ENCODE measurements at places on chromosomes 1 and 21.

- no peak for DNase-seq
Observed at GRCh38 chr21:34100790-34101189, 27.4 kb downstream of the MRPS6 start.

DNA sequence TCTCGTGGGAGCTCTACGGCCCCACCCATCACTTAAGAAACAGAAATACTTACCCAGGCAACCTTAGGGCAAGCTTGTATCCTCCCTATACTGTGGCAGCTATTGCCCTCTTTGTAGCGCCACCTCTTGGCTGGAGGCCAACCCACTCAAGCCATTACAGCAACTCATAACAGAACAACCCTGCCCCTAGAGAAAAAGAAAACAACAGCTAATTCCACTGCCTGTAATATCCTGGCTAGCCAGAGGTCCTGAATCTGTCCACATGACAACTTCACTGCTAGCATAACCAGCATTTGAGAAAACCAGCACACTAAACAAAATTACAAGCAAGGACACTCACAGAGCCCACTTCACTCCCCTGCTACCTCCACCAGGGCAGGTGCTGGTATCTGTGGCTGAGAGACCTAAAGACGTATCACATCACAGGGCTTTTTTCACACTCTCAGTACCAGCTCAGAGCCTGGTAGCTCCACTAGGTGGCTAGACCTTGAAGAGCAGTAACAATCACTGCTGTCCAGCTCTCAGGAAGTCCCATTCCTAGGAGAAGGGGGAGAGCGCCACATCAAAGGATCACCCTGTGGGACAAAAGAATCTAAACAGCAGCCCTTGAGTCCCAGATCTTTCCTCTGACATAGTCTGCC, 14.5 kb upstream of the MX1 start:
- no peak for DNase-seq

DNA sequence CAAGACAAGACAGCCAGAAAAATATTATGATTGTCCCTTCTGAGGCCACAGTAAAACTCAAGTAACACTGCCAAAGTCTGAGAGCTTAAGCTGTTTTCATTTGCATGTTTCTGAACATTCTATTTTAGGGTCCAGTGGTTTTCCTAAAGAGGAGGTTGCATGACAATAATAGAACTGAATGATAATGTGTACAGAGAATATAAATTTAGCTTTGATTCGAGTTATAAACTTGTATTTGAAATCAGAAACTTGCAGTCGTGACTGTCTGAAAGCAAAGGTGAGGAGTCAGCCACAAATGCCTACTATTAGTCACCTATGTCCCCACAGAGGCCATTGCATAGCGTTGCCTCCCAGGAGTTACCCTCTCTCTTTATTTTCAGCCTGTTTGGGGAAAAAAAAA, 363.1 kb upstream of the ADGRL2 start:
- no peak for DNase-seq

DNA sequence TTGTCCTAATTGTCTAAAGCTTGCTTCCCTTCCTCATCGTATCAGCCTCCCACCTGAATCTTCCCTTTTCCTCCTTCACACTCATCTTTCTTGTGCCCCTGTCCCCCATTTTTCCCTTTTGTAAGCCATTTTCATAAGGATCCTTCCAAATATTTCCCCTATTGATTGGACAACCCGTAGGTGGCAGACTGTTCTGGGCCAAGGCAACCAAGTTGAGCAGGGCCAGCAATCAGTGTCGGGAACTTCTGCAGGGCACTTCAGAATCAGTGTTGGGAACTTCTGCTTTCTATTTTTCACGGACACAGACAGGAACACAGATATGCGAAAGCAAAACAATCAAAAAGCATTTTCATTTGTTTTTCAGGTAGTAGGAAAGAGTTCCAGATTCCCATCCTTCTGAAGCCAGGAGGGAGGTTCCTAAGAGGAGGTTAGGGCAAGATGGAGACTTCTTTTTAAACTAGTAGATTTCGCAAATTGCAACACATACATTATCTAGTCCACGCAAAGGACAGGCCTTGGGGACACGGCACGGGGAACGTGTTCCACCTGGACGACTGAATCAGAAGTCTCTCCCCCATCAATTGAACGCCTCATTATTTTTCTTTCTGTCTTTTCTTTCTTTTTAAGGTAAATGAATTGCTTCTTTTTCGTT, 691 bp upstream of the MPZL1 start:
- peak; percentile 12 for DNase-seq

- no peak for DNase-seq
Observed at GRCh38 chr1:65141394-65141793, 6.6 kb upstream of the AK4 start.

GRCh38 chr1:185157599-185158412, 839 bp downstream of the SWT1 start:
- peak; percentile 8 for DNase-seq

DNA sequence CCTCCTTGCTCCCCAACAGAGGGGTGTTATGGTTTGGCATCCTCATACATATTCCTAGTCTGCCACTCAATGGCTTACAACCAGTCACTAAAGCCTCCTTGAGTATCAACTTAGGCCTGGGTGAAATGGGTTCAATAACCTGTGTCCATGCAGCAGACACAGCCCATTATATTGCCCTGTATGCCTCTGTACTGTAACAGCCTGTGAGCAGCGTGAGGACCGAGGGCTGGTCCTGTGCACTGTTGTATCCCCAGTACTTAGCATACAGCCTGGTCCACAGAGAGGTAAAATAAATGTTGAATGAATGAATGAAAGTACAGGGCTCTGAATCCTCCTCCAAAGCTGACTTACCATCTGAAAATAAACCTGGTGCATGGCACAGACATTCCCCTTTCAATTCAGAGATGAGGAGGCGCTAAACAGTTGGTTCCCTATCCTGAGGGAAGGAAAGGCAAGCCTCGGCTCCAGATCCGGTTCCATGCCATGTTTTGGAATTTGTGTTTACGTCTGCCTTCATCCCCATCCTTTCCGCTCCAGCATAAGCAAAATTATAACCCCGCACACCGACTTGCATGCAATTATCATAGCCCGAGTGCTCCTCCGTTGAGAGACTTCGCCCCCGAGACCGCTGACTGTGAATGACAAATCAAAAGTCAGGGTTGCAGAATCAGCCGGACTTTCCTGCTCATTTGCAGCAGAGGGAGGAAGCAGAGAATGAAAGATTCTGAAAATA, 45.0 kb upstream of the DNAJC6 start:
- no peak for DNase-seq

DNA sequence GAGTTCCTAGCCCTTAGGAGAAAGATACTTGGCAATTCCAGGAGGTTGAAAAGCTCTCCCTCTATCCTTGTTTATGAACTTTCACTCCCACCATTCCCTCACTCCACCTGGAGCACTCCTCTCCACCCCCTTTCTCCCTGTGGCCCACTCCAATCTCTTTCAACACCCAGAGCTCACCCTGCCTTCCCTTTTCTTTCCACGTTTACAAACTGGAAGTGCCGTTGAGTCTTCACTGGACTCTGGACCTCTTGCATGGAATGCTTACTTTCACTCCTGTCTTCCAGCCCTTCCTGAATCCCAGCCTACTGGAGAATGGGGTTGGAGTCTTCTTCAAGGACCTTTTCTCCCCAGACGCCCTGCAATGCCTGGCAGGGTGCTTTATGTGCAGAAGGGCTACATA, 198.5 kb downstream of the RHOU start:
- DNase-seq = no peak

- DNase-seq = no peak
Observed at GRCh38 chr1:76763738-76764137, 103.5 kb upstream of the ST6GALNAC5 start.

- DNase-seq = no peak
Observed at GRCh38 chr1:32728413-32729077, 26.0 kb upstream of the SYNC start.

DNA sequence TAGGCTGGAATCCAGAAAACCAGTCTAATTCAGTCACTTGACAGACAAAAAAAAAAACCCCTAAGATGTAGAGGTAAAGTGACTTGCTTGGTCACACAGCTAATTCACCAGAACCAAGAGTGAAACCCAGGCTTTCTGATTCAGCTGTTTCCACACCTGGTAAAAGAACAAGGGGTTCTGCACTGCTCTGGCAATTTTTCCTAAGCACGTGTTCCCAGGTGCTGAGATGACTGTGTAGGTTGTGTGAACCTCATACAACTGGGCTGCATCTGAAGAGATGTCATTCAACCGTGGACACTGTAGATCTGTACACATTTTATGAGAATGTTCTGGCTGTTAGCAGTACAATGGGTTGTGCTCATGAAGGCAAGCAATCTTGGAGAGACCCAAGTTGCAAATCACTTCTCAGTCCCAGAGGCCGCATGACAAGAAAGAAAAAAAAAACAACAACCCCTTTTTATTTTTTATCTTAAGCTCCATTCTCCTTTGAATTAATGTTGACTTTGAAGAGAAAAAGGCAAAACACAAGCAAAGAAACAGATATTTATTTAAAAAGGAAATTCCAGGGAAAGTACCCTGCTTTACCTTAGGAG, 95.4 kb downstream of the INTS7 start:
- no peak for DNase-seq

DNA sequence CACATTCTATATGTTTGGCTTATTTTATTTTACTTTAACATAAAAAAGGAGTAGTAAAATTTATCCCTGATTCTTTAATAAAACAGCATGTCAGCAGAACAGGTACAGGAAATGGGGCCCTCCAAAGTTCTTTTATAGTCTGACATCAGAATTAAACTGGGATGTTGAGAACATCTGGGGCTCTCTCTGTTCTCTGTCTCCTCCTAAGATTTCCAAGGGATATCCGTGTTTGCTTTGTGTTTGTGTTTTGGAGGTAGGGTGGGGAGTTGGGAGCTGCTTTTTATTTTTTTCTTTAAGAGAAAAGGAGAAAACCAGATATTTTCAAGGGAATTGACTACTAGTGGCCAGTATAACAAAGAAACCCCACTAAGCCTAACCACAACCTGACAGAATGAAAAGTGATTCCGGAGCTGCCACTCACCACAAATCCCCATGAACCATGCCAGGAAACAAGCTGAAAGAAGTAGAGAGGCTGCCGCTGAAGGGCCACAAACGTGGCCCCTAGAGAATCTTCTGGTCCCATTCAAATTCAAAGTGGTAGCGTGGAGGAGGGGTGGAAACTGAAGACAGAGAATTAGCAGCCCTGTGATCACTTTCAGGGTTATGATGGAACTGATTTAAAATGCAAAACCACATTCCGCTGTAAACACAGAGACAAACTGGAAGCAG, 369.6 kb upstream of the ADGRL2 start:
- DNase-seq = no peak

Data from neuronal stem cell (in vitro differentiated cells).